ENCODE measurements at places on chromosomes 12 and 14.

- no peak for DNase-seq
Measured at GRCh38 chr14:56224229-56224628, 106.0 kb downstream of the PELI2 start.

DNA sequence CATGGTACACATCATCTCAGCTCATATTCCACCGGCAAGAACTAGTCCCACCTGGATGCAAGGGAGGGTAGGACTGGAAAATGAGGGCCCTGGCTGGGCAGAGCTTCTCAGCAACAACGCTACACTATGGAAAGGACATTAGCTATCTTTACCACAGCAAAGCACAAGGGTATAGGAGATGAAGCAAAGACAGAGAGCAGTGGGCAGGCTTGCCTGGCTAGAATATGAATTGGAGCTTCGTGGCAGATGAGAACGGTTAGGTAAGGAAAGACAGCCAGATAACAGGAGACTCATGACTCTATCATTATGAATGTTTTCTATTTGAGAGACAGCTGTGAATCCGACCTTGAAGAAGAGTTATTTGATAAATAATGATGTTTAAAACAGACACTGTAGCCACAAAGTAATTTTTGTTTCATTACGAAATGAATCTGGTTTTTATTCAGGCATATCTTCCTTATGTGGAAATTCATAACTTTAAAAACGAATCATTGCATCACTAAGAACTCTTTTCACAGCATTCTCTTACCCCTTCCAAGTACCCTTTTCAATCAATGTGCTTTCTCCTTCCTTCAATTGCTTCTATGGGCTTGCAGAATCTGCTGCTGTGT lies 59.1 kb upstream of the PCED1B start:
- DNase-seq: no peak

DNA sequence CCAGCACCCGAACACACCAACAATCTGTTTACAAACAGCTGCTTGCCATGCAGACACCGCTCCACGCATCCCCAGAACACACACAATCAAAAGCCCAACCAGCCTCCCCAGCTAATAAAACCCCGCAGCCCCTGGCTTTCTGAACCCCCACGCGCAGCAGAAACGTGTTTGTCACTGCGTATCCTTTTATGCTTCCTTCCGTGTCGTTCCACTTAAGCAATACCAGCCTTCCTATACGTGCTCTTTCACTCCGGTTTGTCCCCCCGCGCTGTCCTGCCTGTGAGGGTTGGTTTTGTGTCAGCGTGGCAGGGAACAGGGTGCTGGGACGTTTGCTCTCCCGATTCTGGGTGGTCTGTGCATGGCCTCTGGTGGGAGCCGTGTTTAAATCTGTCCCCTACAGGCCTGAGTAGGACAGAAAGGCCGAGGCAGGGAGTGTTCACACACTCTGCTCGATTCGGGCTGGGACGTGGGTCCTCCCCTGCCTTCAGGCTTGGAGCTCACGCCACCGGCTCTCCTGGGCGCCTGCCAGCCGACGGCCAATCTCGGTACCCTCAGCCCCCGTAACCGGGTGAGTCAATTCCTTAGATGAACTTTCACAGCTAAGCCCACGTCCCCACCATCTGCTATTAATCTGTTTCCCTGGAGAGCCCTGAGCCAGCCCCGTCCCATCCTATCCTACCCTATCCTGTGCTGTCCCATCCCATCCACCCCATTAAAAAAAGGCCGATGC lies 60.0 kb downstream of the NOC4L start:
- DNase-seq: no peak

GRCh38 chr12:116304621-116305020 lies 27.1 kb upstream of the MED13L start:
- no peak for DNase-seq

DNA sequence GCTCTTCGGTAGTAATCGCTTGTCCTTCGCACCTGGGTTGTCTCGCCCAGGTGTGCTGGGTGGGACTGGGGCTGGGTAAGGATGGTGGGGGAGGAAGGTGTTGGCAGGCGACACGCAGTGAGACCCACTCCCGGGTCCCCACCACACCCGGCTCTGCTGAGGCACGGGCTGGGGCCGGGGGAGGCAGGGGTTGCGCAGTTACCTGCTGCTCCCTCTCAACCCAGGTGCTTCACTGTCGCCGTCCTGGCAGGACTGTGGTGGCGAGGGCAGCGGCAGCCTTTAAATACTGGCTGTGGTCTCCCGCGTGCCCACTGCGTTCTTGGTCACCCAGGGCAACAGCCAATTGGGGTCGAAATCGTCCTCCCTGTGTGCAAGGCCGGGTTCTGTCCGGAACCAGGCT lies at the start of gene CCER1:
Gene CCER1 (minus strand): TSS at position 256 of the 400 bp plus-strand sequence. CDS start 434 bp downstream, outside the sequence.
- no peak for DNase-seq

- DNase-seq: no peak
Measured at GRCh38 chr12:39603065-39603464, 16.5 kb downstream of the ABCD2 start.

DNA sequence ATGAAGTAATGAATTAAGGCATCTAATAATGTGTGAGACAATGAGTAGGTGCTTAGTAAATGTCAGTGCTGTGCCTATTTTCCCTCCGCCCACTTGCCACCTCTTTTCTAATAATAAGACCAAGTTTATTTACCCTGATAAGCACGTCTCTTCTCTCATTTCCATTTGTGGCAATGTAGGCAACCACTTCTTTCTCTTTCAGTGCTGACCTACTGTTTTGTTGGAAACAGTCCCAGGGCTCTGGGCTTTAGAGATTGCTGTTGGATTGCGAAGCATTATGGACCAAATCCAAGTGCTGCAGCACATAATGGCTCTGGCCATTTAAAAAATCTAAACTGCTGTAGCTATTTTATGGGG lies 141.3 kb upstream of the PLEKHG7 start:
- DNase-seq: no peak

- no peak for DNase-seq
Measured at GRCh38 chr12:104877103-104877705, 80.9 kb downstream of the SLC41A2 start.

DNA sequence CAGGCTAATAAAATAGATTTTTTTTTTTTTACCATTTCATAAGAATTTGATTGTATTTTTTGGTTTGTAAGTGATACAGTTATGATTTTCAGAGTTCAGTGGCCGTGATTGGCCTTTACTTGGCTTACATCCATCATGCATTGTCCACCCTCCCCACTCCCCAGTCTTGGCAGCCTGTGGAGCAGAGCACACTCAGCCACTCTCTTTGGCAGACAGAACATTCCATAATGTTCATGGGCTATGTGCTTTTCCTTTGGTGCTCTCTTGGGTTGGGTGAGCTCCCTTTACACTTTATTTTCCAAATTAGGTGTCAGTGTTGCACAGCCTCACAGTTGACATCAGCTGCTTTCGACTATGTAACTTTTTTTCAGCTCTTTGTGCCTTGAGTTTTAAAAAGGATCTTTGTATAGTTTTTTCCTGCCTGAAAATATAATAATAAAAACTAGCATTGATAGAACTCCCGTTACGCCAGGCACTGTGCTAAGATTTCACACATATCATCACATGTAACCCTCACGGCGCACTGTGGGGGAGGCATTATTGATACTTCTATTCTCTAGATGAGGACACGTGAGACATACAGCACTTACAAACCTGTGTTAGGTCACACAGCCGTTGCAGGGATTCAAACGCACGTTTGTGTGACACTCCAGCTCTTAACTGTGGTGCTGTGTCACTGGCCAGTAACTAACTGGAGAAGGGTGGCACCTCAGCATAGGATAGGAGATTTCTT lies 21.5 kb downstream of the SUDS3 start:
- DNase-seq: no peak

GRCh38 chr12:56581418-56582145 lies 48.5 kb downstream of the BAZ2A start:
- no peak for DNase-seq

- DNase-seq: no peak
Measured at GRCh38 chr12:112852810-112853209, 54.0 kb upstream of the OAS1 start.

DNA sequence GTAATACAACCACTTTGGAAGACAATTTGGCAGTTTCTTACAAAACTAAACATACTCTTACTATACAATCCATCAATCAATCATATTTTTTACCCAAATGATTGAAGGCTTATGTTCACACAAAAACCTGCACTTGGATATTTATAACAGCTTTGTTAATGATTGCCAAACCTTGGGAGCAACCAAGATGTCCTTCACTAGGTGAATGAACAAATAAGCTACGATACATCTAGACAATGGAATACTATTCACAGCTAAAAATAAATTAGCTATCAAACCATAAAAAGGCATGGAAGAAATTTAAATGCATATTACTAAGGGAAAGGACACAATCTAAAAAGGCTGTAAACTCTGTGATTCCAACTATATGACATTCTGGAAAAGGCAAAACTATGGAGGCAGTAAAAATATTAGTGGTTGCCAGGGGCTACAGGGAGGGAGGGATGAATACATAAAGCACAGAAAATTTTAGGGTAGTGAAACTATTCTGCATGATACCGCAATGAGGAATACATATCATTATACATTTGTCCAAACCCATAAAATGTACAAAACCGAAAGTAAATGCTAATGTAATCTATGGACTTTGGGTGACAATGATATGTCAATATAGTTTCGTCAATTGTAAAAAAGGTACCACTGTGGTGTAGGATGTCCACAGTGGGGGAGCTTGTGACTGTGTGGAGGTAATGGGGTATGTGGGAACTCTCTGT lies 70.5 kb downstream of the GPR65 start:
- no peak for DNase-seq

DNA sequence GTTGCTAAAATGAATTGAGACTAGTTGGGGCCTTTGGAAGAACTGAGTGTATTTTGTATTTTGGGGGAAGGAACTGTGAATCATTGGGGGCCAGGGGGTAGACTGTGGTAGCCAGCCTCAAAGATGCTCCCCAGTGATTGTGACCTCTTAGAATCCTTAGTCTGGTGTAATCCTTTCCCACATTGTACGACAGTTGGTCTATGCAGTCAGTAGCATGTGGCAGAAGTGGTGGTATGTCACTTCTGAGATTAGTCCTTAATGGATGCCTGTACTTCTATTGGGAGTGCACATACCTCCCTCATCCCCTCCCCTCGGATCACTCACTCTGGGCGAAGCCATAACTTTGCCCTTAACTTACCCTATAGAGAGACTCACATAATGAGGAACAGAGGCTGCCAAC lies 48.0 kb downstream of the USP15 start:
- no peak for DNase-seq

DNA sequence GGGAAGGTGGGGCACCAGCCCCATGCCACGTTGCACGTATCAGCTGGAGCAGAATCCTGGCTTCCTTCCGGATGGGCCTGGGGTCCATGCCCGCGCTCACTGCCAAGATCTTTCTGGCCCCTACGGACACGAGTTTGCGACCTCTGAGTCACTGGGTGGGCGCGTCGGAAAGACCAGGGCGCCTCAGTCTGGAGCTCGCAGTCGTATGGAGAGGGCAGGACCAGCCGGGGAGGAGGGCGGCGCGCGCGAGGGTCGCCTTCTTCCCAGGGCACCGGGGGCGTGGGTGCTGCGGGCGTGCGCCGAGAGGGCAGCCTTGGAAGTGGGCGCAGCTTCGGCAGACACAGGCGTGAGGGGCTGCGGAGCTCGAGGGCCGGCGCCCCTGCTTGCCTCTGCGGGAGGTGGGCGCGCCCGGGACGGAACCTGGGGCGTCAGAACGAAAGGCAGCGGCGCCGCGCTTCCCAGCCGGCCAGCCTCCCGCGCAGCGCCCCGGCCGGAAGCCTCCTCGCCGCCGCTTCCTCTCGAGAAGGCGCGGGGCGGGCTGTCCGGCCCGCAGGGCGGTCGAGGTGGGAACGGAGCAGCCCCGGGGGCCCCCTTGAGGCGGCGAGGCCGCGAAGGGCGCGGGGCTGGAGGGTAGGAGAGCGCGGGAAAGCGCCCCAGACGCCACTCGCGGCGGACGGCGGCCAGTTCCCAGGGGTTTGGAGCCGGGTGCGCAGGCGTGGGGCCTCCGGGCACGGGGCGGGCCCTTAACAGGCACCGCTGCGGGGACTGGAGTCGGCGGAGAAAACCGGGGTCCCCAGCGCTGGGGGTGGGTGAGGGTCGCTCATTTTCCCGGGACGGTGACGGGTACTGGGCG lies at the start of gene ARL6IP4:
Gene ARL6IP4 (plus strand): TSS at position 499 of the 853 bp plus-strand sequence. CDS start 459 bp downstream, outside the sequence.
- peak; percentile 93 for DNase-seq

GRCh38 chr12:122099280-122099749 lies 20.8 kb downstream of the MLXIP start:
- DNase-seq: no peak

GRCh38 chr12:31897781-31898503 lies 61.3 kb upstream of the RESF1 start:
- no peak for DNase-seq

- no peak for DNase-seq
Measured at GRCh38 chr14:96263347-96264199, 7.6 kb downstream of the BDKRB1 start.

DNA sequence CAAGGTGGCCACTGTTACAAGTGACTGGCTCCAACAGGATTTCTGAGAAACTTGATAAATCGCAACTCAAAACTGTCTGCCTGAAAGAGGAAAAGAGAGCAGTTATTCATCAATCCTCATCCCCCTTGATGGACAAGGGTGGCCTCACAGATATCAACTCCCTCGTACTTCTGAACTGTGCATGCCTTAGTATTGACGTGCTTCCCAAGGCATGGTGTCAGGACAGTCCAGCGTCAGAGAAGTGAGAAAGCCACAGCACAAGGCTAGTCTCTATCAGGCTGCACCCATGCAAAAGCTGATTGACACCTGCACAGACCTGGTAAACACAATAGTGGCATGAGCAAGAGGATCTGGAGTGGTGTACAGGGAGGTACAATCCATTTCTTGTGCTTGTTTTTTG lies 125.5 kb upstream of the SLC35F4 start:
- no peak for DNase-seq

DNA sequence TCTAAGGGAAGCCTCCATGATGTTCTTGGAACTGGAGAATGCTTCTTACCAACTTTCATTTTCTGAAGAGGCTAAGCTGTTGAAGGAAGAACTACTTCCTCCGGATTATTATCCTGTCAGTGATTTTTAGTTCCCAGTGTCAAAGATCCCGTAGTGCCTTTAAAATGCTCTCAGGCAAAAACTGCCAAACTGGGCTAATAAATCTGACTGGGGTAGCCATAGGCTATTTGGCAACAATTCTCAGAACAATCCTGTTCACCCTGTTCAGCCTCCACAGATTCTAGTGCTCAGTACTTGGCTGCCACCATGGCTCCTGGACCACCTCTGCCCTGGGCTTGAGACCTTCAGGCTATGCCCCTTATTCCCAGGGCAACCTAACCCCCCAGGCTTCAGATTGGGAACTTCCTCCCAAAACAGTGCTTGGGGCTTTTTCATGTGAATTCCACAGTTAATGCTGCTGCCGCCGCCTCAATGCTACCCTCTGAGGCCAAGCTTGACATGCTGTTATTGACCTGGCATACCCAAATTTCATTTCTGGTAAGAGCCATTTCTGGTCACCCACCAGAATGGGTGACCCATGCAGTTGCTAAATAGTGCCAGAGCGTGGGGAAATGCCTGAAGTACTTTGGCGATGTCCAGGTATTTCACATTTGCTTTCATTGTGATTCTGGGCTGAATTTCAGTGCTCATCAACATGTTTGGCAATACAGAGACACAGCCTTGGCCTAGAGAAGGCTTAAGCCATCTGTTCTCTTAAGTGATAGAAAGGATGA lies 110.0 kb upstream of the ARHGAP5 start:
- DNase-seq: no peak

- DNase-seq: peak; percentile 65
Measured at GRCh38 chr12:65740873-65741600, 83.2 kb upstream of the HMGA2 start.

- no peak for DNase-seq
Measured at GRCh38 chr12:125983094-125983783, 918.0 kb downstream of the AACS start.

GRCh38 chr12:129440278-129440677 lies 463.5 kb downstream of the TMEM132D start:
- DNase-seq: no peak
